ENCODE measurements at places on chromosomes 6 and 20. TPM values are rescaled to one million over a fixed set of nuclear protein-coding genes. Genes with fewer than 3 reads are reported as not detected.

APOBEC2 gene
- not detected for total RNA-seq

GRCh38 chr20:21513181-21513663, 642 bp downstream of the NKX2-2 start:
- H3K4me1 ChIP-seq = peaks cover 3% of the 10 kb centered on the region
- no peak overlapping the region for H3K4me3 ChIP-seq
- peak; percentile 25 for DNase-seq
- no peak overlapping the region for H3K27ac ChIP-seq
- H3K27me3 ChIP-seq = peaks cover 90% of the 10 kb centered on the region

- DNase-seq = peak; percentile 92
- H3K4me3 ChIP-seq = no peak overlapping the region
- H3K36me3 ChIP-seq = no peaks in the 10 kb centered on the region
These were observed 668.9 kb upstream of the CITED2 start for GRCh38 chr6:140043357-140043756.

DNA sequence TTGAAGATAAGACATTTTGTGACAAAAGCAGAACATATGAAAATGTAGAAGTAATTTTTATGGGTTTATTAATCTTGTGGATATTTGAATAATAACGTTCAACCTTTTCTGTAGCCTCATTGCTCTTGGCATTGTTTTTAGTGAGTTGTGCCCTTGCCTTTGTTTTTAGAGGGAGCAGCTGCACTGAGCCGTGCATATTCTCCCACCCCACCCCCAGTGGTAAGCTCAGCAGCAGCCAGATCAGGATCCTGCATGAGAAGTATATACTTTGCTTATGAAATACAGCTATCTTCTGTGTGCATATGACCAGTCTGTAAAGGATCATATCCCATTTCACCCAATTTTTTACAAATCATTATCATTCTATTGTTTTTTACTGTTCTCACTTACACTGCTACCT, 184.2 kb downstream of the COL9A1 start:
- no peaks in the 10 kb centered on the region for H3K27me3 ChIP-seq
- no peaks in the 10 kb centered on the region for H3K4me1 ChIP-seq
- no peak overlapping the region for H3K27ac ChIP-seq
- no peaks in the 10 kb centered on the region for H3K36me3 ChIP-seq

GJA10 gene
- total RNA-seq = not detected

SPTLC3 gene
- total RNA-seq = 1.1 TPM

GRCh38 chr20:6566821-6567220, 200.7 kb upstream of the BMP2 start:
- H3K27ac ChIP-seq = no peak overlapping the region
- peak; percentile 92 for DNase-seq
- no peaks in the 10 kb centered on the region for H3K27me3 ChIP-seq
- H3K4me3 ChIP-seq = no peak overlapping the region
- H3K4me1 ChIP-seq = peaks cover 20% of the 10 kb centered on the region

HCRTR2 gene
- not detected for total RNA-seq

- no peaks in the 10 kb centered on the region for H3K4me1 ChIP-seq
- H3K27me3 ChIP-seq = no peaks in the 10 kb centered on the region
- H3K27ac ChIP-seq = no peak overlapping the region
- DNase-seq = no peak
- H3K36me3 ChIP-seq = no peaks in the 10 kb centered on the region
These were observed 570.0 kb downstream of the TBC1D32 start for GRCh38 chr6:120764312-120764711.
